ENCODE measurements at places on chromosomes 7 and 10.

DNA sequence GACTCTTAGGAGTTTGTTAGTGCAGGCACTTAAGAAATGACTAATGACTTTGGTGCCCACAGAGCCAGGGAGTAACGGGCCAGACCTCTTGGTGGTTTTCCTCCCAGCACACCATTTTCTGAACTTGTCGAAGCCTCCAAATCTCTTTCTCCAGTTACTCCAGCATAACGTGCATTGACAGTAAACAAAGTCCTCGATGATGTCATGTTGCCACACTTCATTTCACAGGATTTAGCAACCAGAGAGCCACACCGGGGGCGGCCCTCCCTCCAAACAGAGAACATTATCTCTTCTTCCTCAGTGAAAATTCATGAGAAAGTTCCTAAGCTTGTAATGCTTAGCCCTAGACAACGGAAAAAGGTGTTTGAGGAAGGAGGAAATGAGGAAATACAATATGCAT, 4.0 kb upstream of the SVOPL start:
- DNase-seq: no peak

GRCh38 chr7:140625908-140626868, 14.4 kb downstream of the DENND2A start:
- peak; percentile 64 for DNase-seq

DNA sequence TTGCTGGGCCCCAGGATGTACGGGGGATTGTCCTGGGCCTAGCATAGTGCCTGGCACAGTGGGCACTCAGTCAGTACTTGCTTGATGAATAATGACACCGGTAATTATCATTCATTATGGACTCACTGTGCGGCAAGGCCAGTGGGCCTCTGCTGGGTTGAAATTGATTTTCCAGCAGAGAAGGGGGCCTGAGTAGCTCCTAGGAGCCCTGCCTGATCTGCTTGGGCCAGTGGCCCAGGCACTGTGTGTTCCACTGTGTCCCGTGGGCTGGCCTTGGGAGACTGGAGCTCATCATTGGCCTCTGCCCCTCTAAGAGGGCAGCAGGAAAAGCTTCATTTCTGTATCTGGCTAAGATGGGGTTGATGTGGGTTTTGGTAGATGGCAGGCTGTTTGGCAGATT, 1.4 kb downstream of the CHST3 start:
- DNase-seq: peak; percentile 64

GRCh38 chr7:158084555-158084954, 503.1 kb downstream of the PTPRN2 start:
- no peak for DNase-seq

GRCh38 chr7:70317356-70317755, 719.1 kb downstream of the AUTS2 start:
- DNase-seq: no peak

DNA sequence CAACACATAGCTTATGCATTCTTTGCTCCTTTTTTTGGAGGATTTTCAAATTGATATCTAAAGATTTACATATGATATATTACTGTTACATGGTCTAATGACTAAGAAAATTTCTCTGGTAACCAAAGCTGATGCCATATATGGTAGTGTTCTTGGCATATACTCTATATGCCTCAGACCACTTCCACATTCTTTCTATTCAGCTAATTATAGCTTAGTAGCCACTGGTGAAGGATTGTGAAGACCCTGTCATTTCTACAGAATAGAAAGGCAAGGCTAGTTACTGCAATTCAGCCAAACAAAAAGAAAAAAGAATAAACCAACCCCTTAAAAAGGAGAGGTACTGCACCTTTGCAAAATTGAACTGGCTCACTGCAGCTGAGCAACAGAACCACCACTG, 3.7 kb downstream of the PURB start:
- no peak for DNase-seq

- no peak for DNase-seq
These were observed 16.5 kb downstream of the TFPI2 start for GRCh38 chr7:93873998-93874574.

DNA sequence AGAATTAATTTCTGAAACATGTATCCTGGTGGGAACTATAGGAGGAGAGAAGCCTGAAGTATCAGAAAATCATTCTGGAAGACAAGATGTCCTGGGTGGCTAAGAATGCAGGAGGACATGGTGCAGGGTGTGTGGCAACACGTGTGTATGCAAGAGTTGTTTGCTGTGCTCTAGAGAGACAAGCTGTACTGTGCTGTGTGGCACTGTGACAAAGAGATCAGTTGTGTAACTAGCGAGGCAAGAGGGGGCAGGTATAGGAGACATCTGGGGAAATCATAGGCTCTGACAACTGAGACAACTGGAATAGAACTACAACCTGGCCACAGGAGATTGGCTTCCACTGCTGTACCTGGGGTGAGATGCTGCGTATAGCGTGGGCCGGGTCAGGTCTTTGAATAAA, 9.3 kb downstream of the ITGA8 start:
- no peak for DNase-seq

- no peak for DNase-seq
These were observed 287.4 kb upstream of the FOXK1 start for GRCh38 chr7:4394736-4395135.

- no peak for DNase-seq
These were observed 168.4 kb upstream of the IMMP2L start for GRCh38 chr7:111730476-111731300.

GRCh38 chr7:29285861-29286260, 91.3 kb downstream of the CHN2 start:
- DNase-seq: no peak

DNA sequence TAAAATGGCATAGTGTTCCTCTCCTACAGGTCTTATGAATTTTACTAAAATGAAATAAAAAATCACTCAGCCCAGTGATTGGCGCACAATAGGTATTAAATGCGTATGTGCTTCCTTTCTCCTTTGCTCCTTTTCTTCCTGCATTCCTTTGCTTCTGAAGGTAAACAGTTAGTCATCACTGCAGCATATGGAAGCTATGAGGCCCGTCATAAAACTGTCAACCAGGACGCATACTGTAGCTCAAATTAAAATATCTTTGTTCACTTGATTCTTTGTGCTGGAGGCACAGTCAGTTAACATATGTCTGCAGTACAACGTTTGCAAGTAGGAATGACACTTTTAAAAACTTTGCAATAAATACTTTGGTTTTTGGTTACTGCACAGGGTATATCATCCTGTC, 374.7 kb downstream of the TCERG1L start:
- DNase-seq: no peak

DNA sequence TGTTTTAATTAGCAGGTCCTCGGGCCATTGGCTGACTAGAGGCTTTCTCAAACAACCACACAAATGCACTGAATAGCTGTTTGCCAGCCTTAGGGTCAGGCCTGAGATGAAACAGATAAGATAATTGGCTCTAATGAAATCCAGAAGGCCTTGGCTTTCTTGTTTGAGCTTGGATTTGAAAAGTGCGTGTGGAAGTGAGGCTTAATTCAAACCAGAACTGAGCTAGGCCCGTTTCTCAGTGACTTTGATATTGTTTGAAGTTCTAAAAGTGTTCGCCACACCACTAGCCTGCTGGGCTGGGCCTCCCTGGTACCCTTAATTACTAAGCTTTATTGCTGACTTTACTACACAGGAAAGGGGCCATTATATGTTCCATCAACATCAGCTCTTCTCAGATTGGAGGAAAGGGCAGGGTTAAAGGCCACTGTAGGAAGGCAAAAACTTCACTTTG, 270.6 kb downstream of the TWIST1 start:
- no peak for DNase-seq

DNA sequence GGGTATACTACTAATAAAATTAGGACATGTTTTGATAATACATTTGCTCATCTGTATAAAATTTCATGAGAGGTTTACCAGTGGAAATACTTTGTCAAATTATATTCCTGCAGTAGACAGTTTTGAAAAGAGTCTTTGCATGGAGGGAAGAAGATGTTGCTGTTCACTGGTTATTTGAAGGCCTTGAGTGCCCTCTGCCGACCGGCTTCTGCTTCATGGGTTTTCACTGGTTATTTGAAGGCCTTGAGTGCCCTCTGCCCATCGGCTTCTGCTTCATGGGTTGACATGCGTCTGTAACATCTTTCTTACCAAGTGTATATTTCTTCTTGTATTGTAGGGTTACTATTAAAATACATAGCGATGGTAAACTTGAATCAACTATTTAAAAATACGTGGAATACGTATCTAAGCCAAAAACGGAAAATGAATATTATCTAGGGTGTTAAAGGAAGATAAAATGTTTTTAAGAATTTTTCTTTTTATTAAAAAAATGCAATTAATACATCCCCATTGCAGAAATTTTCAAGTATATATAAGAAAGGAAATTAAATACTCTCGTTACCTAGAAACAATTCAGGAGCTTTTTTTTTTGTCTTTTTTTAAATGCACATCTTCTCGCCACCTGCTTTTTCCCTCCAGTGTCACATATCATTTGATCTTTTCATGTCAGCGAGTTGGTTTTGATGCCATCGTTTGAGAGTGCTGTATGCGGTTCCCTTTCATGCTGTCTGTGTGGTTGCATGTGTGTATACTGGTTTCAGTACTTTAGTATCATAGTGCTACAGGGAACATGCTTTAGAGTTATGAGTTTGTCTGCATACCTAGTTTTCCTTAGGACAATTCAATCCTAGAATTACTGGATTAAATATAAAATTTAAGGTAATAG, 73.4 kb downstream of the SHH start:
- DNase-seq: peak; percentile 82
